ENCODE measurements at places on chromosomes 12 and 14. TPM values are rescaled to one million over a fixed set of nuclear protein-coding genes. Genes with fewer than 3 reads are reported as not detected.

- DNase-seq, result no peak
These were observed 4.5 kb upstream of the ARF3 start for GRCh38 chr12:48961801-48962200.

KRT2 gene
- total RNA-seq, result 1.4 TPM

DNA sequence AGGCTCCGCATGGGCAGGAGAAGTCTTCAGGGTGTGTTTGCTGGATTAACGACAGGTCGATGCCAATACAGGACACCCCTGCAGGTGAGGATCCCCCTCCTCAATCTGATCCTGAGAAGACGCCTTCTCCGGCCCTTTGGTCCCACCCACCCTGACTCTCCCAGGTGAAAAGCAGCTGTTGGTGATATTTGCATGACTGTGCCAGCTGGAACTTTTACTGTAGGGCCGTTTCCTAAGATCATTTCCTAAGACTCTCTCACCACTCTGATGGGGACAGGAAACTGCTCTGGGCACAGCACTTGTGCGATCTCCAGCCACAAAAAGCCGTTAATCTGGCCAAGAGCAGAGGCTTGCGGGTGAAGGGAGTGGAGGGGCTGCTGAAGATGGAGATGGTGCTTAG lies 16.8 kb upstream of the EIF5 start:
- DNase-seq, result no peak

C12orf54 gene
- total RNA-seq, result not detected

GRCh38 chr12:13147688-13148484 lies 44.4 kb upstream of the GSG1 start:
- DNase-seq, result no peak

- DNase-seq, result no peak
These were observed 409.5 kb downstream of the SLC6A15 start for GRCh38 chr12:84502907-84503787.

DNA sequence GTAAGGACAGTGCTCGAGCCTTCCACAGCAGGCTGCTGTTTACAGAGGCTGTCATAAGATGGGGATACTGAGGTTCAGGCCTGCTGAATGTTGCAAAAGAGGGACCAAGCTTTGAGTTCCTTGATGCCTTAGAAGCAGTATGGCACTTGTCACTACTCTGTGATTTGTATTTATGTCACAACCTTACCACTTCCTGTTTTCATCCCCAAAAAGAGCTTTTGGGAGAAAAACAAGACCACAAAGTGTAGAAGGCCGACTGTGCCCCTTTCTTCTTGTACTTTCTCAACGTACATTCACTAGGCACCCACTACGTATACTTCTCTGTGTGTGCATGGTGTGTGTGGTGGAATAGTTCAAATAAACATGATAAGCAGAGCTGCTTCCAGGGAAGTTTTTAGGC lies 90.1 kb downstream of the DRAM1 start:
- DNase-seq, result no peak

DNA sequence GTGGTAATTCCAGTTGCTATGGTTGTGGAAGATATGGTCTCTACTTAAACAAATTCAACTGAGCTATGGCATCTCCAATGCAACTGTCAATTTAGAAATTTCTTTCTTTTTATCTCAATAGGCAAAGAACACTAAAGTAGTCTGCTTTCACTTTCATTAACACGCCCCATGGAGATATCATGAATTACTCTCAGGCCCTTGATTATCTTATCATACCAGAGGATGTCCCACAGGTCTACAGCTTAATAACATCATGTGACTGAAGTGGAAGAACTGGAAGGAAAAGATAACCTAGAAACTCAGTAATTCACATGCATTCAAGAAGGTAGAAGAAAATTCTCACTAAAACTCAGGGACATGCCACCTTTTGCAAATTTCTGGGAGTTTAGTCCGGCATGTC lies 114.3 kb downstream of the FLRT2 start:
- no peak for DNase-seq

DNA sequence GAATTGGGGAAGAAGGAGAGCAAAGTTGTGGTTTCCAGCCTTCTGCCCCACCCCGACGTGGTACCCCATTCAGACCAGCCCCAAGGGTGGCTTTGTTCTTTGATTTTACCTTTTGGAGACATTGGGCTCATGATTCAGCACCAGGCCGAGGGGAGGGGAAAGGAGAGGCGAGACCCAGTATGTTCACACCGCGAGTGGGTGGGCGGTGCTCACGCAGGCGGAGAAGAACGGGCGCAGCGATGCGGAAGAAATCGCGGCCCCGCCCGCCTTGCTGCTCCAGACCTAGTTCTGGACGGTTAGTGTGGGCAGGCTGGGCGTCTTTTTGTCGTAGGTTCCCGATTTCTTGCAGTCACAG lies 963 bp downstream of the ATL1 start:
- DNase-seq, result peak; percentile 36
